ENCODE measurements at places on chromosomes 5 and 9. TPM values are rescaled to one million over a fixed set of nuclear protein-coding genes. Genes with fewer than 3 reads are reported as not detected.

DNA sequence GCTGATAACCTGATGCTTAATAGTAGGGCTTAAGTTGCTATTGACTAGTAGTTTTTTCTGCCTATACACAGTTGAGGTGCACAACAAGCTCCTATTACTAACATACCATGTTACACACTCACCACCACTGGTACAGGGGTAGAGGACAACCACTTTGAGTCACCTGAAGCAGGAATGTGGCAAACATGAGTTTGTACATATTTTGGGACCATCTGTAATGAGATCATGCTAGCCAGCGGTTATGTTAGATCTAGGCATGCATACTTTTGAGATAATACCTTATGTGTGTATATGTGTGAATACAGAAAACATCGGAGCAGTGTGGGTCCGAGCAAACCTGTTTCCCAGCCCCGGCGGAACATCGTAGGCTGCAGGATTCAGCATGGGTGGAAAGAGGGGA is 72.8 kb upstream of the NXNL2 start:
- no peak for DNase-seq

SNCB gene
- total RNA-seq, result 3.5 TPM

FOXD4L5 gene
- 1.5 TPM for total RNA-seq

SOX30 gene
- total RNA-seq, result 0.29 TPM

PLK2 gene
- not detected for total RNA-seq

PCDHGA12 gene
- total RNA-seq, result 3.0 TPM

PRDM9 gene
- total RNA-seq, result not detected

TUT7 gene
- total RNA-seq, result 43.4 TPM

Data from OCI-LY7 (cell line).